Cerebellar nuclear complex (tissue), 1 donor: ENCODE measurements at places on chromosomes 1 and 21.

DNA sequence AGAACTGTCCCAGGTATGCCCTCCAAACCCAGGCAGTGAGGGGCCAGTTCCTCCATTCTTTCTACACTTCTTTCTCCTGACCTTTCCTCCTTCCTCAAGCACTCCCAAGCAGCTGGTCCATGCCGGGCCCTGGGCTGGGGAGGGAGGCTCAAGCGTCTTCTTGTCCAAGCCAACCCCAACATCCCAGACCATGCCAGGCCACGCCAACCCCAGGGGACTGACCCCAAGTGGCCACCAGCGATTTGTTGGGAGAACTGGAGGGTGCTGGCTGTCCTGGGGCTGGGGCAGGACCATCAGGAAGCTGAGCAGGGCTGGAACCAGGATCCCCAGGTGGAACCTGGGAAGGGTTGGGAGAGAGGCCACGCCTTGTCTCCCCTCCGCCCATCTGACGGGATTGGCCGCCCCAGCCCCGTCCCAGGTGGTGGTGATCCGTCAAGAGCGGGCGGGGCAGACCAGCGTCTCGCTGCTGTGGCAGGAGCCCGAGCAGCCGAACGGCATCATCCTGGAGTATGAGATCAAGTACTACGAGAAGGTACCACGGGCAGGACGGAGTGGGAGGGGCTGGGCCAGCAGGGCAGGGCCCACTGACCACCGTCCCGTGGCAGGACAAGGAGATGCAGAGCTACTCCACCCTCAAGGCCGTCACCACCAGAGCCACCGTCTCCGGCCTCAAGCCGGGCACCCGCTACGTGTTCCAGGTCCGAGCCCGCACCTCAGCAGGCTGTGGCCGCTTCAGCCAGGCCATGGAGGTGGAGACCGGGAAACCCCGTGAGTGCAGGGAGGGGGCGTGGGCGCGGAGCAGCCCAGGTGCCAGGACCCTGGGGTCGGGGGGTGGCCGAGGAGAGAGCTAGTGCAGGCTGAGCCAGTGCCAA lies 29.9 kb downstream of the EPHA8 start:
- no peak for DNase-seq

DNA sequence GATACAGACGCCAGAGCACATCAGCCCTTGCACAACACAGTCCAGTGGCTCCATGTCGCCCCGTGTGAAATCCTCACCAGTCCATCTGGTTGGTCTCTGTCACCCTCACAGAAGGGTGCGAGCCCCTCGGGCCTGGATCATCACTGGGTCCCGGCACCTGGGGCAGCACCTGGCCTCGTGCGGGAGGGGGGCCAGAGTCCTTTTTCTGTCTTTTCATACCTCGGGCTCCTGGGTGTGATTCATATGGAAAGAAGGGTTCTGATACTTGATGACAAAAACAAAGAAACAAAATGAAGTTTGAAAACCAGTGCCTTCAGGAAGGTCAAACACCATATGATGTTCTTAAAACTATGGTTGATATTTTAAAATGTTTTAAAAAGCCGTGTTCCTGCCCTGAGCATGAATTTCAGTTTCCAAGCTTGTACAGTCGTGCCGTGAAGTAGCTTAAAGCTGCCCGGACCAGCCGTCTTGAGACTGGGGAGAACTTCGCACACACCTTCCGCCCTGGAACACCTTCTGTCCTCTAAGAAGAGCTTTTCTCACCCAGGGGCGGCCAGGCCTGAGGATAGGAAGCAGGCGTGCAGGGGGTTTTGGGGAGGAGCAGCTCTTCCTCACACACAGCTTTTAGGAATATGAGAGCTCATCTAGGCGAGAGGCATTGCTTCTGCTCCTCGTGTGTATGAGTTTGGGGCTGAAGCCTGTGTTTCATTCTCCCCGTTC lies 35.2 kb downstream of the SLC37A1 start:
- DNase-seq = no peak

GRCh38 chr1:56898879-56899278 lies 44.3 kb downstream of the C8A start:
- DNase-seq = no peak

GRCh38 chr1:225825607-225826007 lies 15.7 kb downstream of the EPHX1 start:
- DNase-seq = no peak
